ENCODE measurements at places on chromosomes 4 and X.
A peak's percentile ranks its signal among the peaks of the same experiment; 100 is the strongest.

DNA sequence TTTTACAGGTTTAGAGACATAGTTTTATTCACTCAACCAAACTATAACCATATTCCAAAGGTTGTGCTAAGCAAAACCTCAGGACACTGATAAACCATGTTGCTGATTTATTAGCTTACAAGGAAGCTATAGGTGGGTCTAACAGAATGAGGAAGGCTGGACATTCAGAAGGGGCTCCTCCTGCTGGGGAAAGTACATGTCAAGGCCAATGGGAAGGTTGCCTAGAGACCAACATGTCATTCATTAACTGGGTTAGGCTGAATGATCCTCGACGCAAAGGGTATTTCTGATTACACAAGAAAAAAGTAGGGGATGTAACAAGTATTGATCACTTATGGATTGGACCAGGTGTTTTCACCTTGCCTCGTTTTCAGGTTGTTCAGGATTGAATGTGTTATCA lies 30.3 kb downstream of the SLC10A6 start:
- DNase-seq, result no peak

DNA sequence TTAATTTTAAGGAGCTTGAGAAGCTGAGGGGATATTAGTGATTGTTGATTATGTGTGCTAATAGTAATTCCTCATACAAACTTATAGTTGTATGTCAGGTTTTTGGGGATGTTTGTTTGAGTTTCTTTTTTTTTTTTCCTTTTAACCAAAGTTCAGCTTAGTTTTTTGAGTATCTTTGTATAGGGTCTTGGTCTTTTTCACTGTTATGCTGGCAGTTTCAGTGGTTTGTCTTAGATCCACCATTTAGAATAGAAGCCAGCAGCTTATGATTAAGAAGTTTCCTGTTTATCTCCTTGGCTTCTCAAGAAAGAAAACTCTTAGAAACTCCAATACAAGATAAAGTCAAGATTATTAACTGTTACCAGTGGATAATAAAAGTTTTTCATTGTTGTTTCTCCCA lies 16.1 kb downstream of the CPEB2 start:
- DNase-seq, result no peak

- no peak for DNase-seq
Measured at GRCh38 chr4:86657910-86658309, 63.8 kb downstream of the PTPN13 start.

DNA sequence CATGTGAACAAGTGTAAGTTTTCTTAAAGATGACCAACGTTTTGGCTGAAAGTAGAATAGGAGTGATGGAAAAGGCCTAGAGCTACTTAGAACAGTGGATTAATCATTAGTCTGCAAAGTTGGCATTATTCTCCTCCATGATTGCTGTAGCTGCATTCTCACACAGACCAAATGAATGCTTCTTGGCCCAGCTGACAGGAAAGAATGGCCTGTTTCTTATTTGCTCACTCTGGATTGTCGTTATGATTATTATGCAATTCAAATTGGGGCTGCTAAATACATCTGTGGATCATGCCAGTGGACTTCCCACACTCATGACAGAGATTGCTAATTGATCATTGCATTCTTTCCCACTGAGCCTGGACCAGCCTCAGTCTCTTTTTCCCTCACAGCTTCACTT lies 285.0 kb downstream of the STIM2 start:
- no peak for DNase-seq

GRCh38 chr4:149076401-149076800 lies 634.2 kb upstream of the NR3C2 start:
- DNase-seq, result no peak

DNA sequence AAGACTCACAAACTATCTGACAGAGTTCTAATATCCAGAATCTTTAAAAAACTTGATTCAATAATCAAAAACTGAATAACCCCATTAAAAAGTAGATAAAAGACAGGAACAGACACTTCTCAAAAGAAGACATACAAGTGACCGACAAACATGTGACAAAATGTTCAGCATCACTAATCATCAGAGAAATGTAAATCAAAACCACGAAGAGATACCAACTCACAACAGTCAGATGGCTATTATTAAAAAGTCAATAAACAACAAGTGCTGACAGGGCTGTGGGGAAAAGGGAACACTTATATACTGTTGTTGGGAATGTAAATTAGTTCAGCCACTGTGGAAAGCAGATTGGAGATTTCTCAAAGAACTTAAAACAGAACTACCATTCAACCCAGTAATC lies 138.1 kb upstream of the RASGEF1B start:
- no peak for DNase-seq

GRCh38 chr4:11072463-11072862 lies 356.2 kb downstream of the HS3ST1 start:
- no peak for DNase-seq

DNA sequence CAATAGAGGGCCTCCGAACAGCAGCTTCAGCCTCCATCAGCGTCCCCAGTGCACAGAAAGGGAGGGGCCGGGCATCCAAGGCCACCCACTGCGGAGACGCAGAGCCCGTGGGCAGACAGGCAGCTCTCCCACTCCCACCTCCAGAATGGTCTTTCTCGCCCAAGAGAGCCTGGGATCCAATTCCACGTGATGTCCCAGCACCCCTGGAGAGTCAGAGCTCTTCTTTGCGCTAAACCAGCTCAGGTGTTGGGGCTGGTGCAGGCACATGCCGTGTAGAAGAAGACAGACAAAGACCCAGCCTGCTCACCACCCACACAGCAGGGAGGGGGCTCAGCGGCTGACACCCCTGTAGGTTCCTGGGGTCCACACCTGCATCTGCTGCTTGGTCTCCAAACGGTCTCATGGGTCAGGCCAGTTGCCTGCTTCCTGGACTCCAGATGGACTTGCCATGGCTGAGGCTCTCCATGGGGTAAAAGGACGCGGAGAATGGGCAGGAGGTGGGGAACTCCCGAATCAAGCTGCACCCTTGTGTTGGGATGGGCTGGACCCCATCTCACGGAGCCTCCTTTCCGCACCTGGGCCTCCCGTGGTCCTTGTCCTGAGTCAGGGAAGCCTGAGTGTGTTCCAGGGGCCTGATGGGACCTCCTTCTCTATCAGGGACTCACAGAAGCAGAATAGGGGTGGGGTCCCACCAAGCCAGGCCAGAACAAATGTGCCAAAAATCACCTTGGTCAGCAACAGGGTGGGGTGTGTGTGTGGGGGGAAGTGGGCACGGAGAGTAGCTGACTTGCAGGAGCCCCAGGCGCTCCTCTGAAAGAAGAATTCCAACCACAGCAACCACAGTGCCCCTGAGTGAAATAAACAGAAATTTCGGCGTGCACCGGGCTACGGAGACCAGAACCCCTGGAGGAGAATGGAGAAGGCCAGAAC lies 11.6 kb upstream of the ASMTL start:
- DNase-seq, result peak; percentile 21
